ENCODE measurements at places on chromosomes 13 and 19.

GRCh38 chr19:4539693-4540581, at the start of gene LRG1:
TSS of gene LRG1 (minus strand) at chr19:4540036. CDS start at chr19:4540013, 23 bp downstream.
- DNase-seq, result peak; percentile 90

DNA sequence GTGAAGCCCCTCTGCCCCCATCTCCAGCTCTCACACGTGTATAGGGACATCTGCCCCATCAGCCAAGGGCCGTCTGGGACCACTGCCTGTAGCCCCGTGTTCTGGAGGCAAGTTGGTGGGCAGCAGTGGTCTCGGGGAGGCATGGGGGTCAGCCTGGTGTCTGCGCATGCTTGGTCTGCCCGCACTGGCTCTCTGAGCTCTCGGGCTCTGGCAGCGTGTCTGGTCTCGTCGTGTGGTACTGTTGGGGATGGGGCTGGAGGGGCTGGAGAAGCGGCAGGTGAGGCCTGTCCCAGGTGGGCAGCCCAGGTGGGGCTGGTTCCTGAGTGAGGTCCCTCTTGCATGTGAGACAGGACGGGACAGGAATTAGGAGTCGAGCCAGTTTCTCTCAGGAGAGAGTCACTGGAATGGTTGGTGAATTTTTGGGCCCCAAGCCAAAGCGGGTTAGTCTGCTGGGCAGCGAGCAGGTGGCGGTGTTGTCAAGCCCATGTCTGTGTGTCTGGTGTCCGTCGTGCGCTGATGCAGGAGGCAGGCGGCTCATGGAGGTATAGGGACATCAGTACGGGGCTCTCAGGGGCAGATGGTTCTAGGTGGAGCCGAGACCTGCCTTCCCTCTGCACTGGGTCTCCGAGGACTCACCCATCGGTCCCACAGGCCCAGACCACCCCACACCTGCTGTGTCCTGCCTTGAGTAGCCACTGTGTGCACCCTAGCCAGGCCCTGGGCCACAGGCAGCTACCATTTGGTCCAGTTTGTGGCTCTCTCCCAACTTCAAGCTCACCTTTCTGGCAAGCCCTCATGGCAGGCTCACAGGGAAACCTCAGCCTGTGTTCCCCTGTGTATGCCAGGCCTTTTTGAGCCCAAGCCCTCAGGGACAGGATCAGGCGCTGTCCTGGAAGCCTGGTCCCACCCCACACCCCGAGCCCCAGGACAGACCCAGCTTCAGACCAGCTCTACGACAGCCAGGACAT, 18.2 kb downstream of the COMP start:
- no peak for DNase-seq

DNA sequence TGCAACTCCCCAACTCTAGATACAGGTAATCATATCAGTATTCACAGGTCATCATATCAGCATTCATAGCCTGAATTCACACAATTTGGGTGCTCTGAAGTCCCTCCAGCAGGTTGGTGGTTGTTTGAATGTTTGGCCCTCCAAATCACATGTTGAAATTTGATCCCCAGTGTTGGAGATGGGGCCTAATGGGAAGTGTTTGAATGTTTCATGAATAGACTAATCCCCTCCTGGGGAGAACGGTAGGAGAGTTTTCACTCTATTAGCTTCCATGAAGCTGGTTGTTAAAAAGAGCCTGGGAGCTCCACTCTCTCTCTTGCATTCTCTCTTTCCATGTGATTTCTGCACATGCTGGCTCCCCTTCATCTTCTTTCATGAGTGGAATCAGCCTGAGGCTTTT, 288.6 kb upstream of the PCDH9 start:
- no peak for DNase-seq

DNA sequence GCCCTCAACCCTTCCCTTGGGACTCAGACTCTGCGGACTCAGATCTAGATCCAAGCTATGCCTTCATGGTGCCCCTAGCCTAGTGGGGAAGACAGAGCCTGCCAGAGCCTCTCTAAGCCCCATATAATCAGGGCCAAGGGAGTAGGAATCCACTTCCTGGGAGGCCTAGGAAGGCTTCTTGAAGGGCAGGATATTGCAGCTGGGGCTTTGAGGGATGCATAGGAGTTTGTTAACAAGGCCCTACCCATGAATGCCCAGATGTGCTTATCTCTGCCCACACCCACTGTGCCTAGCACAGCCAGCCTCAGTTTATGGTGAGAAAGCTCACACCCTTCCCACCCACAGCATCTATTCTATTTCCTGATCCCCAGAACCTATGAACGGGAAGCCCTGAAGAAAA, 11.3 kb downstream of the APBA3 start:
- DNase-seq, result no peak

DNA sequence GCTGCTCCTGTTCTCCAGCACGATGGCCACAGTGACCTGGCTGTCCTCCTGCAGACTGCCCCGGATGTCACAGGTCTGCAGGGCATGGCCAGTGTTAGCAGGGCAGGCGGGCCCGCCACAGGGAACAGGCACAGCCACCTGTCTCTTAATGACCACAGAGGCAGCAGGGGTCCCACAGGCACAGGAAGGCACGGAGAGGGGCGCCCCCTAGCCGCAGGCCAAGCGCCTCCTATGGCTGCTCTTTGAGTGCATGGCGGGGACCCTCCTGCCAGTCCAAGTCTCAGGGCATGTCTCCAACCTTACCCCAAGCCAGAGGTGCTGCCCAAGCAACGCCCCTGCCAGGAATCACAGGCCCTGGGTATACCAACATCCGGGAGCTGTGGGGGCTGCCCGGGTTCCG, 14.1 kb downstream of the IZUMO4 start:
- no peak for DNase-seq

DNA sequence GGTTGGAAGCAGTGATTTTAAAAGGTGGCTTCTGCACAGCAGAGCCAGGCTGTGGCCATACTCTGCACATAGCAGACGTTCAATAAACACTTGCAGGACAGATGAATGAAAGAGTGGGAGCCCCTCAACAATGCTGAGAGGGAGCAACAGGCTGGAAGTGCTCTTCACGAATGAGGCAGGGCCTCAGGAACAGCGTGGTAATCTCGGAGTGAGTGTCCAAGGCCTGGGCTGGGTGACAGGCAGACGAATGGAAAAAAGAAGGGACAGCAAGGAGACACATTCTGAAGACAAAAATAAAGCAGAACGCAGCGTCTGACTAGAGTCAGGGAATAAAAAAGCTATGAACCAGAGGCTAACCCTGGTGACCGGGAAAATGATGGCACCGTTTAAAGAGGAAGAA, 11.1 kb downstream of the GJA3 start:
- no peak for DNase-seq

- no peak for DNase-seq
These were observed at the start of gene CABP5 for GRCh38 chr19:48043675-48044258. TSS of gene CABP5 (minus strand) at chr19:48044079. CDS start at chr19:48043922, 157 bp downstream.

DNA sequence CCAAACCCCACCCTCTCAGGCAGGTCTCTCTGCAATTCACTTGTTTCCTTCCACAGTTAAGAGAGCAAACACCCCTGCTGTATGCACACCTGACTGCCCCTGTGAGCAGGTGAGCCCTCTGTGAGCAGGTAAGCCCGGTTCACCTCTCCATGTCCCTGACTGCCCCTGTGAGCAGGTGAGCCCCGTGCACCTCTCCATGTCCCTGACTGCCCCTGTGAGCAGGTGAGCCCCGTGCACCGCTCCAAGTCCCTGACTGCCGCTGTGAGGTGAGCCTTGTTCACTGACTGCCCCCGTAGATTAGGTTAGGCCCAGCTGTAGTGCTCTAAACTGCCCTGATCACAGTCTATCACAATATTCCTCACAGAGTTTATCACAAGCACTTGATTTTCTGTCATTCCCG, 29.2 kb downstream of the TMTC4 start:
- no peak for DNase-seq

DNA sequence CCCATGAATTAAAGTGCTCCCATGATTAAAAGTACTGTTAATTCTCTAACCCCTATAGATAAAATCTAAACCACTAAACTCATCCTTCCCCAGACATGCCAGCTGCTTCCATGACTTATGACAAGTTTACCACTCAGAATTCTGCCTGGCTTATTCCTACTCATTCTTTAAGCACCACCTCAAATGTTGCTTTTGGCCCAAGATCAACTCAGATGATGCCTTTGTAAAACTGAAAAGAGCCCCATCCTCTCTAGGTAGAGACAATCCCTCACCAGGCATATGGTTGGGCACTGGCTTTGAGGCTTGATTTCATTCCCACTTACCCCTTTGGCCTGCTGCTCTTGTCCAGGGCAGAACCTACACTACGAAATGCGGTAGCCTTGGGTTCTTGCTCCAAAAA, 250.0 kb downstream of the DNAJC15 start:
- no peak for DNase-seq

- DNase-seq, result no peak
These were observed 189.0 kb upstream of the SOX1 start for GRCh38 chr13:111877906-111878305.

- DNase-seq, result no peak
These were observed 228.8 kb downstream of the PCDH9 start for GRCh38 chr13:67001363-67001762.

DNA sequence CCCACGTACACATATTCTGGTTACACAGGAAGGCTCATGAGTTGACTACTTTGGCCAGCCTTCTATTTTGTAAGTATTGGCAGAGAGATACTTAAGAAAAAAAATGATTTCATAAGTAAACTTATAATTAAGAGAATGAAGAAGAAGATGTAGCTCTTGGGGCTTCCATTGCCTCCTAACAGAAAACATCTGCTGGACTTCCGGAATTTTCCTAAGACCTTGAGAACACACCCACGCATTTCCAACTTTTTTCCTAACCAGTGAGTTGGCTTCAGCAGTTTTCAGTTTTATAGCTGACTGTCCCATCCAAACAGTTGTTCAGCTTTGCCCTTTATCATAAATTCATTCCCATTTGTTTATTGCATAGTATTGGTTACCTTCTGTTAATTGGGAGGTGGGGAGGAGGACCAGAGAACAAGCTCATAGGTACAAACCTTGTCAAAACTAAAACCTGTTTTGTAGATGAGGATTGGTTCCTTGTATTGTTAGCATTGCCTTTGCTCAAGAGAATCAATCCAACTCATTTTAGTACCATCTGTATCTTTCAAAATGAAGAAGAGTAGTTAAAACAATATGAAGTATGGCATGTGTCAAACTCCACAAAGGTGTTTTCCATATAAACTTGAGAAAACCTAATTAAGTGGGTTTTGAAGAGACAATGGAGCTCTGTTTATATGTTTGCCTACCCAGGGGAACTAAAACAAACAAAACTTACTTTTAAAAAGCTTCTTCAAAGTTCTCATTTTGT, 93.9 kb downstream of the COL4A2 start:
- DNase-seq, result no peak

DNA sequence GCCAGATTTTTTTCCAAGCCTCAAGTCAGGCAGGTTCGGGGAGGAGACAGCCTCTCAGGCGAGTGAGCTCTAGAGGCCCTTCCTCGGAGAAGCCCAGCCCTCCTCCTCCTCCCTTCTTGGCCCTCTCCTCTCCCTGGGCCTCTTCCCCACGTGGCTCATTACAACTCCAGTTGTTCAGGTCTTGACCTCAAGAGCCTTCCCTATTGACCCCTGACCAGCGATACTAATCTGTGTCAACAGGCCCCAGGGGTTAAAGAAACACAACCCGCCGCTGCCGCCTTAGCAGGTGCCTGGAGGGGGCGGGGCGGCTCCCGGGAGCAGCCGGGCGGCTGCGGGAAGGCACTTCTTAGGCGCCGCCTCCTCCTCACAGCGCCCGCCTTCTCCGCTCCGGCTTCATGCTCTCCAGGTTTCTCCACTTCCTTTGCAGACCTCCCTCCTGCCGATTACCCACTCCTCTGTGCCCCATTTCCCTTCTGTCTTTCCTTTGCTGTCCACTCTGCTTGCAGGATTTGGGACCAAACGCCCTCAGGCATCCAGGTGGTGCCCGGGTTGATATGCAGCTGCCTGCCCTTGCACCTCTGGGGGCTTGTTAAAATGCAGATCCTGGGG, 51.0 kb downstream of the LYL1 start:
- DNase-seq, result peak; percentile 61

DNA sequence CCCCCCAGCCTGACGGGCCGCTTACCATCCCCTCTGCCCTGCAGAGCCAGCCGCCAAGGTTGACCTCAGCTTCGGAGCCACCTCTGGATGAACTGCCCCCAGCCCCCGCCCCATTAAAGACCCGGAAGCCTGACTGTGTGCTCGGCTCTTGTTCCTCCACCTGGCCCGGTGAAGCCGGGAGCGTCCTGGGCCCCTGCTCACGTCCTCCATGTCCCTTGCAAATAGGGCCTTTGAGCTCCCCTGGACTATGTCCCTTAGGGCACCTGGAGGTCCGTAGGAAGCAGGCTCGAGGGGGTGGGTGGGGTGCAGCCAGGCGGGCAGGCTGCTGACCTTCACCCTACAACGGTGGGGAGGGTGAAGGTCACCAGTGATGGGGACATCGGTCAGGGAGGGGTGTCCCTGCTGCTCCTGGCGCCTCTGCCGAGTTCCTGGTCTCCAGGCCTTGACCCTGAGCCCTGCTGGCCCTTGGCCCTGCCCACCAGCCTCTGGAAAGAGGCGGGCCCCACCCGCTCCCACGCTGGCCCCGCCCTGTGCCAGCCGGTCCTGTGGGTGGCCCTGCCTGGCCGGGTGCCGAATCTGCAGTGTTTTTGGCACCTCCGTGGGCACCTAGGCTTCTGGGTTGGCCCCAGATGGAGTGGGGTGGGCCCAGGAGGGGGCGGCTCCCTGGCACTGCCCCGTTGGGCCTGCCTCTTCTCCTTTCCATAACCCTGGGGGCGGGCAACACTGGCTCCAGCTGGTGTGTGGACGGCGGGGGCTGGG, 3.3 kb downstream of the ATP5F1D start:
- DNase-seq, result no peak

- no peak for DNase-seq
These were observed 905.0 kb downstream of the GPC5 start for GRCh38 chr13:92303428-92303827.

DNA sequence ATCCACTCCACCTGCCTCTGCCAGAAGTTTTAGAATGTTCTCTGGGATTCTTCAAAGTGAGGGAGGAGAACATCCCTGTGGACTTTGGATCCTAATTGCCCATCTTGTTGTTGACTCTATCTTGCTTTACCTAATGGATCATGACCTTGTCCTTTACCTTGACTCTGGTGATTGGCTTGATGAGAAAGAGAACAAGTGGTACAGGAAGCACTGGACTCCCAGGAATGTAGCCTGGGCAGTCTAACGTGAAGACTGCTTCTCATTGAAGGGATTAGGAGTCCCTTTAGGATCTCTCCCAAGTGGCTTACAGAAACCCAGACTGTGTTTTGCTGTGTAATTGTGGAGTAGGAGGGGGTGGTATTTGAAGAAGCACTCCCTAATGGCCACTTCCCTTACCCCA, 63.9 kb downstream of the SLC10A2 start:
- no peak for DNase-seq

DNA sequence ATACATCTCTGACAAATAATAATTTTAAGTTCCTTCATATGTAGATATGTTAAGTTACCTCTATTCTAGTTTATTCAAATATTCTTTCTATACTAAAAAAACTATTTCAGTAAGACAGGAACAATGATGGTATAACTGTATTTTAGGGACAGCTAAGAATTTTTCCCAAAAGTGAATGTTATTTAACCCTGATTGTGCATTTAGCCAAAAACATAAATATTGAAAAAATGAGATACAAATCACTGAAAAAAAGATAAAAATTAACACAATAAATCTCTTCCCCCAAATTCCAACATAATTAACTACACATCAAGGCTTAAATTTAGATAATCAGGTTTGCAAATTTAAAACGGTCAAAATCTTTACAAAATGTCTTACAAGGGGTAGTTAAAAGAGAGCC, 58.1 kb downstream of the KCNRG start:
- DNase-seq, result no peak

All from HL-60 (cell line).